ENCODE measurements at places on chromosomes 6 and 20.

GRCh38 chr6:168355716-168356522, 36.3 kb upstream of the DACT2 start:
- no peak for DNase-seq

DNA sequence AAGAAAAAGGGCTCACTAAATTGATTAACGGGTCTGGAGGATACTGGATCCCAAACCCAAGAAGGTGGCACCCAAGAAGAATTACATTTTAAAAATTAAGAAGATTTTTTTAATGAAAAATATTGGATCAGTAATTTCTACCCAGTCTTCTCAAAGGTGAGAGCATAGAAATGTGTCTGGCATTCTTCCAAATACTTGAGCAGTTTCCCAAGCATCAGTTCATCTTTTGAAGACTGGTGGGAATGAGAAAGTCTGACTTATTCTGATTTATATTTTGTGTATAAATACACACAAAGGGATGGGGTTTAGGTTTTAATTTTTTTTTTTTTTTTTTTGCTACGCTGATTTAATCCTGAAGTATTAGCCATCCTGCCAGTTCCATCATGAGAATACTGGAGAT, 3.3 kb downstream of the MGME1 start:
- no peak for DNase-seq

DNA sequence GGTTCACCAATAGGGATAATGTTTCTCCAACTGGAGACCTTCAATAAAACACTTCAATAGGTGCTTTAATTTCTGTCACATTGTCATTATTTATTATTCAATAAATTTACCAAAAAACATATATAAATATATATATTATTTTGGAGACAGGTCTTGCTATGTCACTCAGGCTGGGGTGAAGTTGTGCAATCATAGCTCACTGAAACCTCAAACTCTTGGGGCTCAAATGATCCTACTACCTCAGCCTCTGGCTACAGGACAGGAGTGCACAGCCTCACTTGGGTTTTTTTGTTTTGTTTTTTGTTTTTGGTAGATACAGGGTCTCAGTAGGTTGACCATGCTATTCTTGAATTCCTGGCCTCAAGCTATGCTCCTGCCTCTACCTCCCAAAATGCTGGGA, 9.9 kb downstream of the SMLR1 start:
- no peak for DNase-seq

DNA sequence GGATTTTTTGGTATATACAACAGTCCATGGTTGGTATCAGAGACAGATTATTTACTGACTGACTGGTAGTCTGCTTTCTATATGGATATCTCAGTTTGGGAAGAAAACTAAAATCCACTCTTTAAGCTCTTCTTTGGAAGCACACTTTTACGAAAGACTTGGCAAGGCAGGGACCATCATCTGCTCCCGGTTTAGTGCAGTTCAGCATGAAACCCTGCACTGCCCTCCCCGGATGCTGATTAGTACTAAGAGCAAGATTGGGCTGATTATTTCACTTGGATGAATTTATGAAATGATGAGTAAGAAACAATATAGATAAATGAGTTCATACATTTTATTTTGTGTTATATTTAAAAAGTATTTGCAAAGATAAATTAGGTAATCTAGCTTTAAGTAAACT, 56.3 kb downstream of the RGS17 start:
- DNase-seq, result peak; percentile 78

DNA sequence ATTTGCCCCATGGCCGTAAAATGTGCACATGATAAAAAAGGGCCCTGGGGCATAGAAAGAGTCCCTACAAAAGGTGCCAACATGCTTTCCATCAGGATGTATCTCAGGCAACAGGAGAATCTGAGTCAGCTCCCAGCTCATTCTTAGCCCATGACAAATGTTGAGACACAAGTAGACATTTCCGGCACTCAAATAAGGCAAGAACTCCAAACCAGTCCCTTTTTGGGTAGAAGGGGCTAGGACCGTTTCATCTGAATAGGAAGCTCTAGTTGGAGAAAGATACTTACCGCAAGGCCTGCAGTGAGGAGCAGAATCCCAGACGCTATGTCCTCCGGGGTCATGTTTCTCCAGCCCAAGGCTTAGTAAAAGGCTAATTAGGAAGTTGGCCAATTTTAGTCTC, 261.0 kb upstream of the RIN2 start:
- peak; percentile 67 for DNase-seq

DNA sequence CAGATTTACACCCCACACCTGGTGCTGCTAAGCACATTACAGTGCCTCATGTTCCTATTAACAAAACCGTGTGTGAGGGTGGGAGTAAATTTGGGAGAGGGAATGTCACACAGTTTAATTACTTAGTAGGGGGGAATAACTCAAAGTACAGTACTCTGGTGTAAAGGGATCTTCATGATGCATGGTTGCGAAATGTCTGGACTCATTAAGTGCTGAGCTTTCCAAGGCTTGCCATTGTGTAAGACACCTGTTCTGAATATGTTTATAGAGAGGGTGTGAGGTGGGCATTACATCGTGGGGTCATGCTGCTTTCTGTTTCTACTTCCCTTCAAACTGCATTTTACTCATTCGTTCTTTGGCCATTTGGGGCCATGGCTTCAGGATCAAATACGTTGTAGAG, 181.2 kb downstream of the ADGRG6 start:
- DNase-seq, result peak; percentile 8

DNA sequence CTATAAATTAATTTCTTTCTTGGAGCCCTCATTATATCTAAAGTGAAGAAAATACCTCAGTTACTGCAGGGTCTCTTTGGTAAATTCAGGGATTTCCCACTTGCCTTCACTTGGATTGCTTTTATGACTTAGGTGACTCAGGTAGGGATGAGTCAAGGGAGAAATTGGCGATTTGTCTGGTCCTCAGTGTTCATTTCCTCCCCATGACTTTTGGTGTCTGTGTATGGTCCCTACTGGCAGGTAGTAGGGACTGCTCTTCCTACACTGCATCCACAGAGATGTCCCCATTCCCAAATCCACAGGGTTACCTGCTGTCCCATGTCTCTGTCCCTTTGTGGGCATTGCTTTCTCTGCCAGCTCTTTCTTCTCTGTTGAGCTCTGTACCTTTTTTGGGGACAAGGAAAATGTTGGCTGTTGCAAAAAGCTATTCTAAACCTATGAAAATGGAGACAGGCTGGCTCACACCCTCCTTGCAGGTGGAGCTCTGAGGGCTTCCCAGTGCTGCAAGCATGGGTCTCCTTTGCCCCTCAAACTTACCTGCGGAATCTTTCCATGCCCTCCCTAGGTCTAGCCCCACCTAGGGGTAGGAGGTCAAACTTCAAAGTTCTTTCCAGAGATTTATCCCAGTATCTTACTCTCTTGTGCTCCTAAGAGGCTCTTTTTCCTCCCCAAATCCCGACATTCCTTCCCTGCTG, 211.9 kb downstream of the ZNF217 start:
- DNase-seq, result no peak
